Left colon (tissue), 2 donors: ENCODE measurements at places on chromosomes 2 and 18. TPM values are rescaled to one million over a fixed set of nuclear protein-coding genes. Genes with fewer than 3 reads are reported as not detected.

The ADRA2B gene
- total RNA-seq, result 0.12 TPM

The PPP1R1C gene
- 1.0 TPM for total RNA-seq

The SRD5A2 gene
- not detected for total RNA-seq

The CERS6 gene
- 64.4 TPM for total RNA-seq

The DLGAP1 gene
- total RNA-seq, result 2.2 TPM

The CRYGD gene
- total RNA-seq, result not detected

The SERPINB11 gene
- total RNA-seq, result not detected

The ALPI gene
- 15.9 TPM for total RNA-seq

The IL36A gene
- total RNA-seq, result not detected

The IL36G gene
- not detected for total RNA-seq

The LRRTM4 gene
- not detected for total RNA-seq

The STK36 gene
- total RNA-seq, result 21.3 TPM

The KCNG2 gene
- not detected for total RNA-seq

The SPATA3 gene
- not detected for total RNA-seq

The WNT6 gene
- 0.92 TPM for total RNA-seq

The FSIP2 gene
- total RNA-seq, result 10.6 TPM

The GALR1 gene
- total RNA-seq, result 0.46 TPM

The ABCG8 gene
- 0.67 TPM for total RNA-seq

The MATN3 gene
- 0.15 TPM for total RNA-seq

The CDH2 gene
- total RNA-seq, result 1.8 TPM

The FHOD3 gene
- 1.3 TPM for total RNA-seq

The BMP10 gene
- total RNA-seq, result not detected

The DYNAP gene
- total RNA-seq, result not detected

The INPP5D gene
- 10.6 TPM for total RNA-seq

The PJVK gene
- total RNA-seq, result 1.1 TPM

The SERPINB13 gene
- total RNA-seq, result not detected

The CENPA gene
- 1.5 TPM for total RNA-seq

The IL1F10 gene
- not detected for total RNA-seq

The BCL11A gene
- total RNA-seq, result 28.9 TPM

The CAPN14 gene
- 0.47 TPM for total RNA-seq

The MLPH gene
- 117 TPM for total RNA-seq
